GM18507 (cell line): ENCODE measurements at places on chromosomes 12 and 14.
A peak's percentile ranks its signal among the peaks of the same experiment; 100 is the strongest.

DNA sequence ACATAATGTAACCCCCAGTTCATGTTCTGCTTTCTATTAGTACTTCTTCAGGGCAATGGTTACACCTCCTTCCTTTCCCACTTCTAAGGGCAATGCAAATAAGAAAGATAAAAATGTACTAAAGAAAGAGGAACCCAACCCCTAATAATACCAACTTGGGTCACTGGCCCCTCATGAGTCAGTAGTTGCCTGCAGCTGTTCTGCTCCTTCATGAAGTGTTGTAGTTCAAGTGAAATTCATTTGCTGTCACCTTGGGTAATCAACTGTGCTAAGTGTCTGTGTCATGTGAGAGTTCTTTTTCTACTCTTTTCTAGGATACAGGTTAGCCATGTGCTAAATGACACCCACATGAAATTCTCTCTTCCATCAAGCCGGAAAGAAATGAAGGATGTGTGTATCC is 91.8 kb downstream of the PLXNC1 start:
- DNase-seq, result peak; percentile 29

DNA sequence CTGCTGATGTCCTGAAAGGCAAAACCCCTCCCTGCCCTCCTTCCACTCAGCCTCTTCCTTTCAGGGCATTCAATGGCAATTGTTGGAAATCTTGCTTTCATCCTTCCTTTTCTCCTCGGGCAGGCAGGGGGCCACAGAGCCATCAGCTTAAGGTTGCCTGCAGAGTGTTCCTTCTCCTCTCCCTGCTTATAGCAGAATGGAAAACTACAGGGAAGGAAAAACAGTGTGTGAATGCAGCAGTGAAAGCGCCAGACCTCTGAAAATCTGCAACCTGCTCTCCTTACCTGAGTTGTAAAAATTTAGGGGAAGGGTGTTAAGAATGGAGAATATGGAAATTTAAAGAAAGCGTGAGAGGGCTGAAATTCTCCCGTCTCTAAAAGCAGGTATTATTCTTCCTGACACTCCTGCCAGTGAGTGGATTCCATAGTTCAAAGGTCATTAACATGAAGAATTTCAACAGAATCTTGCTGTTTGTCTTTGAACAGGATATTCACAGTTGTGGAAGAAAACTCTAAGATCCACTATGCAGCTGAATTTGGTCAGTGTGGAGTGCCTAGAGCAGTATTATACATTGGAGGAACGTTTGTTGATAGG is 348.8 kb downstream of the KCNH5 start:
- DNase-seq, result no peak

DNA sequence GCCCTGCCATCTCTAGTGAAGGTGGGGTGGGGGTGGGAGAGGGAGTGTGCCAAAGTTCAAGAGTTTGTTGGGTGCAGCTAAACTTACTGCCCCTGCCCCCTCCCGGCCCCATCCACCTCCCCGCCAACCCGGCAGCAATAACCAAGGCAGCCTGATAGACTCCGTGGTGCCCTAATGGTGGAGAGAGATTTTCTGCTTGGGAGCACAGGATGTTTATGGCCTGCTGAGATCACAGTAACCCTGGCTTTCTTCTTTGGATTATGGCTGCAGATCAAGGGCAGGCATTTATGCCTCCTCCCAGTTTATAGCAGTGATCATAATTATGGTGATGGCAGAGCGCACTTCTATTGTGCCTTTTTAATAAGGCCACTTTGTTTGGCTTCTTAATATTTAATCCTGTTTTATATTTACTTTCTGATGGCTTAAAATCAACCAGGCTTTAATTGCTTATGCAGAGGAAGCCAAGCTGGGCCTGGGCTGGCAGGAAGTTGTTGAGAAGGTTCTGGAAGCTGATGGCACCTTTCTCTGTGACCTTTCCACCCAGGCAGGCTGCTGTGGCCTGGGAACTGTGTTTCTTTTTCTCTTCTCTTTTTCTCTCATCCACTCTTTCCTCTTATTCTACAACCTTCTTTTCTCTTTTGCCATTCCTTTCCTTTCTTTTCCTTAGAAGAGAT is 256.8 kb upstream of the FKBP4 start:
- DNase-seq, result no peak

DNA sequence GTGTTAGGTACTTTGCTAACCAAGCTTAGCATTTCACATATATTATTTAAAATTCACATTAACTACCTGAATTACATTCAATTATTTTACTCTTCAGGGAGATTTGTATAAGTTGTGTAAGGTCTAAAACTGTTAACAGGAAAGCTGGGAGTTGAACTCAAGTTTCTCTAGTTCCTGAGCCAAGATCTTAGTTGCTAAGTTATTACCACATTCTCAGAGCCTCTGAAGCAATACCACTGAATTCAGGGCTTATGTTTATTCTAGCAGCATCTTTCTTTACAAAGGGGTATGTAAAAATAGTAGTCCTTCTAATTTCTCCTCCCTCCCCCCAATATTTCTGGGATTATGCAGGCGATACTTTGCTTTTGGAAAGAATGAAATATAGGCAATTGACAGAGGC is 786.8 kb downstream of the DIO2 start:
- no peak for DNase-seq

DNA sequence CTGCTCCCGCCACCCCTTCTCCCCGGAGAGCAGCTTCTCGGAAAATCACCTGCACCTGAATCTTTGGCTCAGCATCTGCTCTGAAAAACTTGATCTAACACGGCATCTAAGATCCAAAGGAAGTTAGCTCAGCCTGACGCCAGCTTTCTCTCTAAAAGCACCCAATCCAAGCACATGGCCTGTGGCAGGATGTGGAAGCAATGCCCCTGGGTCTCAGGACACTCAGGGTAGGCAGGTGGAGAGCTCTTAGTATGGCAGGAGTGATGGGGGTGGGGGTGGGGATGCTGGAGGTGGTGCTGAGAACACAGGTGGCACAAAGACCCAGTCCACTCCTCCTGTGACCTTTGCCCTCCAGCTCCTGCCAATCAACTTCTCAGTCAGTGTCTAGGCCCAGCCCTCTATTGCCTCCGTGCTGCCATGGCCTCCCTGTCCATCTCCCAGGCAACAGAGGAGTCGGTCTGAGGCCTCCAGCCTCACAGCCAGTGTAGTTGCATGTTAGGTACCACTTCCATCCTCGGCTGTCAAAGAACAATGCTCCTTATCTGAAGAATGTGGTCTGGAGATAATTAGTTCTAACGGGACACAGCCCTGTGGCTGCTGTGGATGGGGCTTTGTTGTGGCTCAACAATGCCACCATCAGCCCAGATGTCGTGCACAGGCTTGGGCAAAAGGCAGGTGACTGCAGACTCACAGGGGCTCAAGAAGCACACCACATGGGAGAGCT is 180.0 kb upstream of the C14orf180 start:
- no peak for DNase-seq

DNA sequence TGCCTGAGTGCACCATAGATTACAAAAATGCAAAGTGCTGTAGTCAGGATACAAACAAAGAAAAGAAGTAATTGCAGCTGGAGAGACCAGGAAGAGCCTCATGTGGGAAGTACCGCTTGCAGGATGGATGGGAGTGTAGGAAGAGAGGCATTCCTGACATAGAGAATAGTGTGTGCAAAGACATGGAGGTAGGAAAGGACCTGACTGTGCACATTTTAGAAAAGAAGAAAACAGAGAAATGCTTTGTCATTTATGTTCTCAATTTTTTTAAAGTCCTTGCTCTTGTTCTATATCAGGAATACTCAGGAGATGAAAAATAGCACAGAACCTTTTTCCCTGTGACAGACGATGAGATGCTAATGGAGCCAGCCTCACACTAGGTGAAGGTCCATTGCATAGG is 358.7 kb upstream of the TMPO start:
- DNase-seq, result no peak

GRCh38 chr14:90408713-90409112 is 11.9 kb downstream of the CALM1 start:
- DNase-seq, result no peak

- no peak for DNase-seq
These were observed 103.9 kb upstream of the DIO3 start for GRCh38 chr14:101457301-101457935.

GRCh38 chr12:76259660-76260389 is 88.4 kb downstream of the BBS10 start:
- no peak for DNase-seq

GRCh38 chr14:100449225-100449987 is 126.3 kb downstream of the SLC25A47 start:
- no peak for DNase-seq

DNA sequence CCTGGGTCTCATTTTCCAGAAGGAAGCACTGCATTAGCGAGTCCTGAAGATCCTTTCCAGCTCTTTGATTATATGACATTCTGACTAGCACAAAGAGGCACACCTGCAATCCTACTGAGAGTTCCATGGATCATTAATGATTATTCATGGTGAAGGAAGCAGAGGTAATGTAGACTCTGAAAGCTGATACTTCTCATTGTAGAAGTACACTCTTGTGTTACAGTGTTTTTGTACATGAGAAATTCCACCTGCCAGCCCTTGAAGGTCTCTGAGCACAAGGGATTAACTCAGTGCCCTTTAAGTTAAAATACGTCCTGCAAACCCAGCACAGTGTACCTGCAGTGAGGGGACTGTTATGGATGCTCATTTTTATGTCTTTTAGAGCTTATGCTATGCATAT is 558.8 kb upstream of the FBXO33 start:
- no peak for DNase-seq

GRCh38 chr12:128573907-128574306 is 249.9 kb downstream of the SLC15A4 start:
- DNase-seq, result no peak

- no peak for DNase-seq
These were observed 2.3 kb upstream of the MDM2 start for GRCh38 chr12:68805592-68806120.

DNA sequence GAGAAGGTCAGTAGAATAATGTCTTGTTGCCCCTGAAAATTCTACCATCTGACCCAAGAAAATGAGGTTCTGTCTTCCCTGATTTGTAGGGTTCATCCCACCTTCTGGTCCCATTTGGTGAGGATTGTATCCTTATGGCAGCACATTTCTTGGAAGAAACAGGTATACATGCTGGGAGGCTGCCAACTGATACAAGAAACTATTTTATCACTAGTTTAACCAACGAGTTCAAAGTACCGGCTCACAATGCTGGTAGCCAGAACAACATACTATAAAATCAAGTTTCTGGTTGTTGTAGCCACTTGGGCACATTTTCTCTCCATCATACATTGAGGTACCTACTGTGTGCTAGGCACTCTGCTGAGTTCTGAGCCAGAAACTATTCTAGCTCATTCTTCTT is 7.1 kb upstream of the KCNH3 start:
- DNase-seq, result no peak

DNA sequence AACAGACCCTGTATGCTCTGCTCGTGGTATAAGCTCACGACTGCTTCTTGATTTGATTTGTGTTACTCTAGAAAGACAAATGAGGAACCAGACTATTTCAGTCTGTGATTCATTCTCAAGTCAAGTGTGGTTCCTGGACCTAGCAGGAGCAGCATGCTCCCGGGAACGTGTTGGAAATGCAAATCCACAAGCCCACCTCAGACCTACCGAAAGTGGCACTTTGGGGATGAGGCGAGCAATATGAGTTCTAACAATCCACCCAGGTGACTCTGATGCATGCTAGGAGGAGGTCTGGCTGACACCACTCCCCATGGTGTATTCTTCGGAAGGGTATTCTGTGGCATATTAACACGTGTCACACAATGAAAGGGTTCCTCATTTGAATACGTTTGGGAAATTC is 59.5 kb upstream of the TMX1 start:
- DNase-seq, result no peak

DNA sequence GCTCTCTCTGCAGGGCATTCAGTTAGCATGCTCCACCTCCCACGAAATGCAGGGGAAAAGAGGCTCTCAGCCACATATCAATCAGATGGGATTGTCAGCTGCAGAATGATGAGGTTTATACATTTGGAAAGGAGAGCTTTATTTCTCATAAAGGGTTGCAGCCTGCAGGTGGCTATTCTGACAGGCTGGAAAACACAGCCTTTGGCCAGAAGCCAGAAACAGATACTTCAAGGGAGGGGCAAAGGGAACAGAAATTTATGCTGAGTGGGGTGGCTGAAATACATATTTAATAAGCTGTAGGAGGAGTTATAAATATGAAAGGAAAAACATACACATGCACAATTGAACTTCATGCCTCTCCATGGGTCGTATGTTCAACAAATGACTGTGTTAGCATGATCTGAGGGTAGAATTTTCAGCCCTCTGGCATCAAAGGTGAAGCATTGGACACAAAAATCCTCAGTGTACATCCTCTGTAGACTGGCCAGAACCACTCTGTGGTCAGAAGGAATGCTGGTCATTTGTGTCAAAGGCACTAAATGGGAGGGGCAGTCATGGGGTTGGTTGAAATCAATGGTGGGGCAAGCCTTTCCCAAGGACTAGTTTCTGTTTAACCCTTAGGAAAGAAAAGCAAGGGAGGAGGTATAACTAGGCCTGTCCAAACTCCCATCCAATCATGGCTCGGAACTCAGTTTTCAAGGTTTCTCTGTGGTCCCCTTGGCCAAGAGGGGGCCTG is 62.4 kb downstream of the TMX1 start:
- no peak for DNase-seq

- no peak for DNase-seq
These were observed 69.7 kb downstream of the WDR20 start for GRCh38 chr14:102209224-102209966.
